HCT116 (cell line): ENCODE measurements at places on chromosomes 12 and 14. TPM values are rescaled to one million over a fixed set of nuclear protein-coding genes. Genes with fewer than 3 reads are reported as not detected.

TAS2R19 gene
- total RNA-seq = 1.6 TPM

PSMC1 gene
- total RNA-seq = 132 TPM

SERPINA3 gene
- total RNA-seq = 4.3 TPM

SLC5A8 gene
- not detected for total RNA-seq

GPR137C gene
- total RNA-seq = 0.89 TPM

VDR gene
- 9.5 TPM for total RNA-seq
